ENCODE measurements at places on chromosomes 16 and 17.

DNA sequence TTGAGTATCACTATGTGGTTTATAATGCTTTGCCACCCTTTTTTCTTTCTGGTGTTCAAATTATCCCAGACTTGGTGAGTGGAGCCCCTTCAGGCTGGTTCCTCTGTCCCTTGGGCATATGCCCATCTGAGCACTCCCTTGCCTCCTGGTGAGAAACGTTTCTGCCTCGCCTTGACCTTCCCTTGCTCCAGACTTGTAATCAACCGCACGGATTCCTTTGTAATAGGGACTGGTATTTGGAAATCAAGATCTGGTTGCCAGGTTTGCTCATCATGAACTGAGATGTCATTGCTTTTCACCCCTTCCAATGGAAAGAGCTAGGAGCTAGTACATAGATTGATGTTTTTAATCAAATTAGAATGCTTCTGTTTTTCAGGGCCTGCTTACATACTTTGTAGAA, 43.7 kb downstream of the SEC14L1 start:
- no peak for DNase-seq

DNA sequence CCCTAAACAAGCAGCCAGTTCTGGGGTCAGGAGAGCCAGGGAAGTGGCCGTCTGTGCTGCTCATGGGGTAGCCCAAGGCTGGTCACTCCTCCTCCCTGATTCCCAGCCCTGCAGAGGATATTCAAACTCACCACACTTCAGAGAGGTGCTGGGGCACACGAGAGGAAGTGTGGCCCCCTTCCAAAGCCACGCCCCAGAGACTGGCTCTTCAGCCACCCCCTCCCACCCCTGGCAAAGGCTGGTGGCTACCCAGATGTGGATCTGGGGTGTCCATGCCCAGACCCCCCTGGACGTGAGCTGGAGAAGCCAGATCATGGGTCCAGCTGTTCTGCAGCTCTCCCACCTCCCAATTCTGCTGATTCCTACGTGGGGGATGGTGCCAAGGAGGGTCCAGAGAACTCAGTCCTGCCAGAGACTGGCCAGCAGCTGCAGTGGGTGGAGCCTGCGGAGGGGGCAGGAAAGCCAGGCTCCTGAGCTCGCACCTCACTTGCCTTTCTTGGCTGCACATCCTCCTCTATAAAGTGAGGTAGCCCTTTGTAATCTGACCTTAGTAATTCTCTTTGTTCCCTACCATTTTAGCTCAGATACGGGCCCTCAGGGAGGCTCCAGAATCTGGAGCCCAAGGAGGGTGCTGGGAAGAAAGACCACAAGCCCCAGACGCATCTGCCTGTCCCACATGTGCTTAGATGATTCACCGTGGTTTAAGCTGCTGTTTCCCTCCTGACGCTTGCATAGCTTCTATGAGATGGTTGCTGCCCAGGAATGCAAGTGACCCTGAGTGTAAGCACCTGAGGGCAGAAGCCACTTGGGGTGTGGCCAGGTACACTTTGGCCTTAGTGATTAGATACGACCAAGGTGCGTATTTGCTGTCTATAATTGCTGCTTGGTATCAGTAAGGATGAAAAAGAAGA, 15.3 kb downstream of the SDK2 start:
- DNase-seq = no peak

DNA sequence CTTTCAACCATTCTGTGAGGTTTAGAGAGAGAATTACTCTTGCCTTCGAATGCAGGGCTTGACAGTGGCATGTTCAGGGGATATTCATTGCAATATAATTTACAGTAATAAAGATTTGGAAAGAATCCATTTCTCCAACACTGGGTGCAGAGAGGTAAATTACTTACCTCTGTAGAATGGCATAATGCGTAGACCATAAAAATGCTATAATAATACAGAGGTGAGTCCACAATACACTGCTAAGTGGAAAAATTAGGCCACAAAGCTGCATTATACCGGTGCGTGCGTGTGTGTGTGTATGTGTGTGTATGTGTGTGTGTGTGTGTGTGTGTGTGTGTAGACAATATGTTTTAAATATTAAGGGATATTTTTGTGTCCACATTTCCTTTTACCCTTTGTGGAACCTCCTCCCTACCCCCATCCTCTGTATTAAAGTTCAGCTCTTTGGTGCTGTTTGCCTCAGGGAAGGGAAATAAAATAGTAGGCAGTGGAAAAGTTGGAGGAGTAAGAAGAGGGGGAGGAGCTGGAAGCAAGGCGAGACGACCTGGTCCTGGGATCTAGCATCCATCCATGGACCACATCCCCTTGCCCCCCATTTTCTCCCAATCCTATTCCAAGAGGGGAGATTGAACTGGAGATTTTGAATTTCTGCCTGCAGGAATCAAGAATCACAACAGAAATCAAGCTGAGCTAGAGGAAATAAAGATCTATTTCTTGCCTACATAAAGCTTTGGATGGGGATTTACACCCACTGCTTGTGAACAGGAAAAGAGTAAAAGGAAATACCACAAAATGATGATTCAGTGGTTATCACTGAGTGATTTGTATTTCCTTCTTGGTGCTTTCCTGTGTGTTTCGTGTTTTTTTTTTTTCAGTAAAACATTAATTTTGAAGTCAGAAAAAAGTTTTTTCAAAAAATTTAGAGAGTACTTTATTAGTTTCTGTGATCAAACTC, 124.8 kb downstream of the RGS9 start:
- no peak for DNase-seq

DNA sequence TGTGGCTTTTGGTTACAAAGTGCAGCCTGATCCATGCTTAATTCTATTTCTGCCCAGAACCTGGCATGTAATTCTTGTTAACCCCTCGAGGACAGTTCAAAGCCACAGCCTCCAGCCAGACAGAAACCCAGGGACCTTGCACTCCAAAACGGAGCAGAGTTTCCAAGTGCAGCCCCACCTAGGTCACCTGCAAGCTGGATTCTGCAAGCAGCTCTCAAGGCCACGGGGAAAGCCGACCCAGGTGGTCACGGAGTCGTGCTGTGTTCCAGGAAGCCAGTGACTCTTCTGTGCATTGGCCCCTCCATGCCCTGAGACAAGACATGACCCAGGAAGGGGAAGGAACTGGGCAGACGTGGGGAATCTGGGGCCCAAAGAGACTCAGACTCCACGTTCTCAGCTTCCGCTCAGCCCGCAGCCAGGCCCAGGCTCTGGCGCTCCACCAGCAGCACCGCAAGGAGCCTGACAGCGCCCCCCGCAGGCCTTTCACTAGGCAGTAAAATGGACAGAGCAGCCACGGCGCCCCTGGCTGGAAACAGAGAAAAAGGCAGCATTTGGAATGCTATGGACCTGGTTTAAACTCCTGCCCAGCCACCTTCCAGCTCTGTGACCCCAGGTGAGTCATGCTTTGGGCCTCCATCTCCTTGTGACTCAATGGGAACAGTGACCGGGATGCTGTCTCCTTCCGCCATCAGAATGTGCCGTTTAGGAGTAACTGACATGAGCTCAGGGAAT, 27.3 kb upstream of the GSG1L start:
- DNase-seq = no peak

- DNase-seq = no peak
These were observed 227.3 kb downstream of the HS3ST3A1 start for GRCh38 chr17:13374203-13375143.

DNA sequence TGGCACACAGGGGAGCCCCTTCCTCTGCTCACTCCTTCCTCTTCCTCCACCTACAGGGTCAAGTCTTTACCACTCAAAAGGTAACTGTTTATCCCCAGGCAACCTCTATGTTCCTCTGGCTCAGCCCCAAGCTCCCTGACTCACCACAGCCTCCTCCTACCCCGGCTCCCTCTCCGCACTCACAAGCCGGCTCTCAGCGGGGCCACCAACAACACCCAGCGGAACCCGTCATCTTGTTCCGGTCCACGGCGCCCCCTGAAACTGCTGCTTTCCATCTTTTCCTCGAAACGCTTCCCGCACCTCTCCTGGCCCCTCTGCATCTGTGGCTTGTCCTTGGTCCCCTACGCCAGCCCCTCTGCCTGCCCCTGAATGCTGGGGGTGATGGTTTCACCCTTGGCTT, 58.4 kb downstream of the NXN start:
- DNase-seq = no peak

DNA sequence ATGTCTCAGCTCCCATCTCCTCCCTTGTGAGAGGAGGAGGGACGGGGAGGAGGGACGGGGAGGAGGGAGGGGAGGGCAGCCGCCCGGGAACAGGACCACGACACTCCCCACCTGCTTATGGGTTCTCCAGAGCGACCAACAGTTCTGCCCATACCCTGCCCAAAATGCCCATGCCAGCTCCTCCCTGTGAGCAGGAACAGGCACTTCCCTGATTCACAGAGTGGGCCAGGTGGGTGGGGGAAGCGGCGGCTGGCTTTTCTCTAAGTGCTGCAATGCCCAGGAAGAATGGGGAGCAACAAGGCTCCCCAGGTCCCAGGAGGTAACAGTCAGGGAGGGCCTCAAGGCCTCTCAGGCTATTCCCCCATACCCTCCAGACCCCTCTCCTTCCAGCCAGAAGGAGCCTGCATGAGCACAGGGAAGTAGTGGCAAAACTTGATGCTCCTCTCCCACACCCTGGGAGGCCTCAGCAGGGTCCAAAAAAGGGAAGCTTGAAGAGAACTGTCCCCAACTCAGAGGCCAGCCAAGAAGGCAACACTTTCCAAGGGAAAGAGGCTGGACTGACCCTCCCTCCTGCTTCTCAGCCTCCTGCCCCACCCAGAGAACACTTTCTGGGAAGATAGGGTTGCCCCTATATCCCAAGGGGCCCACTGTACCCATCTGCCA, 53.8 kb downstream of the MYO18A start:
- no peak for DNase-seq

- no peak for DNase-seq
These were observed 393.1 kb upstream of the ASIC2 start for GRCh38 chr17:33686171-33686570.
